ENCODE measurements at places on chromosomes 7 and 10.

- no peak for DNase-seq
Measured at GRCh38 chr7:126768836-126769235, 483.9 kb downstream of the GRM8 start.

- DNase-seq, result no peak
Measured at GRCh38 chr7:37365405-37365804, 83.3 kb downstream of the ELMO1 start.

GRCh38 chr7:151167197-151167961 lies at the start of gene GBX1:
Gene GBX1 (minus strand): TSS chr7:151167694. CDS start chr7:151167548, 146 bp downstream.
- DNase-seq, result no peak

DNA sequence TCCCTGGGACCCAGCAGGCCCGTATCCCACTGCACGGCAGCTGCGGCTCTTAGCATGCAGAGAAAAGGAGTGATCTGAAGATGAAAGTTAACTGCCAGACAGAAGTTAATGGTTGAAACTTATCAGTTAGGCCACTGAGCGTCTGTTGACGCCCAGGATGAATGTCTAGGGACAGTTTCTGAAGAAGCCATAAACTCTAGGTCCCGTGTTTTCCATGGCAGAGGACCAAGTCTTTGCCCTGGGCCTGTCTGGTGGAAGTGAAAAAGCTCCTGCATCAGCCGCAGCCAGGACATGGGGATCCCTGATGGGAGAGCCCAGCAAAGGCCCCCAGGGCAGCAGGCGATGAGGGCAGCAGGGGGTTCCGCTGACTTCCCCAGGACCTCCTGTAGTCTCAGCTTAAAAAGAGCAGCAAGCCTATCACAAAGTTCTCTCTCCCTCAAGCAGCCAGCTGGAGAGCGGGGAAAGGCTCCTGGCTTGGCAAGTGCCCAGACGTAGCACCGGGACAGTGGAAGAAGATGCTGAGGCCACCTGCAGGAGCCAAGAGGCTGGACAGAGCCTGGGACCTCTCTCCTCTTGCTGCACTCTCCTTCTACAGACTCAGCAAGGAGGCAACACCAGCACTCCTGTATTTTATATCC lies 79.6 kb downstream of the TNS3 start:
- DNase-seq, result no peak

DNA sequence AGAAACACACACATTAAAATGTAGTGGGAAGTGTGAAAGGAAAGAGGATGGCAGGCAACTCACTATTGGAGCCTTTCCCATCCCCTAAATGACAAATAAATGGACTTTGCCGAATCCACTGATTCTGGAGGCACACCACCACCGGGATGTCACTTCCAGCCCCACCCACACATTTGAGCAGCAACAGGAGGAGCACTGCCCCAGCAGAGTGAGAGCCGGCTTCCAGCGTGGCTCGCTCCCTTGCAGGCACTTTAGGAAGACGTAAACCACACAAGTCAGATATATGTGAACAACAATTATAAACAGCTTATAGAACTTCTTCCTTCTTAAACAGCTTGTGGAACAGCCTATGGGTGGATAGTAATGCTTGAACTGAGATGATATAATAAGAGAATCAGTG lies 191.0 kb downstream of the DGKI start:
- DNase-seq, result no peak

GRCh38 chr10:95363303-95363912 lies 72.6 kb upstream of the PDLIM1 start:
- DNase-seq, result peak; percentile 15

DNA sequence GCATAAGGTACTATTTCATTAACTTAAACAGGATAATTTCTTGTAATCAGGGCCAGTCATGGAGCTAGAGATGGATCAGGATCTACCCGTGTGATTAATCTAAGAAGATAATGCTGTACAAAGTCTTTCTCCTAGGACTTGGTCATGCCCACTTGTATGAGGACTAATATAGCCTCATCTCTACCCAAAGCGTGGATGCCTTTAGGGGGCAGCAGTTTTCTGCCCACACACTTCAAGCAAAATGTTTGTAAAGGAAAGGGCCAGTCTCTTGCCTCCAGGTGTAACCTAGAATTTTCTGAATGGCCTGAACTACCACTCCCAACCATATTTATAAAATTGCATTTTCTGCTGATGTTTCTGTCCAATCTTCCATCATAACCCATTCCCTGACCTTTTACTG lies 764.0 kb upstream of the IGFBP3 start:
- DNase-seq, result no peak

- no peak for DNase-seq
Measured at GRCh38 chr10:3043512-3044368, 23.6 kb upstream of the PFKP start.

DNA sequence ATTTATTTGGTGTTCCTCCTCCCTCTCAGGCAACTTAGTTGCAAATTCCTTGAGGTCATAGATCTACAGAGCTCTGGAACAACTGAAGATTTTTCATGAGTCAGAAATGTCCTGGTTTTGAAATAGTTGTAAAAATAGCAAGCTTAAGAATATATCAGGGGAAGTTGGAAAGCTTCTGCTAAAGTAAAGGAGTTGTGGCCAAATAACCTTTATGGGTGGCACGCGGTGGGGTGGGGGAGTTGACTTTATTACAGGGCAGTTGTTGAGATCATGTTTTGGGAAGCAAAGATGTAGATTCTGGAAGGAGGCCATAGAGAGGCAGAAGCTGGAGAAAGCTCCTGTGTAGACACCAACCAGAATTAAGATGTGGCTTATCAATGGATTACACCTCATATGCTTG lies 326.0 kb upstream of the MTPN start:
- DNase-seq, result no peak

GRCh38 chr10:99888622-99889021 lies 106.2 kb downstream of the ABCC2 start:
- DNase-seq, result no peak

- no peak for DNase-seq
Measured at GRCh38 chr10:30192846-30193608, 133.6 kb upstream of the JCAD start.

DNA sequence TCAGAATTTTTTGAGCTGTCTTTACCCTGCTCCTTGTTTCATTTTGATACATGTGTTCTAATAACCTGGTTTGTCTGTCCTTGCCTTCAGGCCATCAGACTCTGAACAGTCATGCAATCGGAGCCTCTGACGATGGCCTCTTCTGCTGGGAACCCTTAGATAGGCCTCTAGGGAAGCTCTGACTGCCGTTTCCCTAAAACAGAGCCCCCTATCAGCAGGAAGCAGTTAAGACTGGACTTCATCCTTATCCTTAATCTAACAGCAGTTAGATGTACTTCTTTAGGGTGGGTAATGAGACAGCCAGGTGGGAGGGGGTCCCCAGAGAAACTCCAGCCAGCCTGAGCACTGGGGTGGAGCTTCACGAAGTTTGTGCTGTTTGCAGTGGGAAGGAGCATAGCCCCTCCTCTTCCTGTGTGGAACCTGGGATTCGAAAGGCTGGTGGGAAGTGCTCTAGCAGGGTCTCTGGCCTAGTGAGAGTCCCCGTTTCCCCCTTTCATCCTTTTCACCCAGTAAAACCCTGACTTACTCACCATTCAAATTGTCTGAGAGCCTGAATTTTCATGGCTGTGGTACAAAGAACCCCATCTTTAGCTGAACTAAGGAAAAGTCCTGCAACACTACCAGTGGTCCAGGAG lies 28.4 kb upstream of the SORCS3 start:
- no peak for DNase-seq

DNA sequence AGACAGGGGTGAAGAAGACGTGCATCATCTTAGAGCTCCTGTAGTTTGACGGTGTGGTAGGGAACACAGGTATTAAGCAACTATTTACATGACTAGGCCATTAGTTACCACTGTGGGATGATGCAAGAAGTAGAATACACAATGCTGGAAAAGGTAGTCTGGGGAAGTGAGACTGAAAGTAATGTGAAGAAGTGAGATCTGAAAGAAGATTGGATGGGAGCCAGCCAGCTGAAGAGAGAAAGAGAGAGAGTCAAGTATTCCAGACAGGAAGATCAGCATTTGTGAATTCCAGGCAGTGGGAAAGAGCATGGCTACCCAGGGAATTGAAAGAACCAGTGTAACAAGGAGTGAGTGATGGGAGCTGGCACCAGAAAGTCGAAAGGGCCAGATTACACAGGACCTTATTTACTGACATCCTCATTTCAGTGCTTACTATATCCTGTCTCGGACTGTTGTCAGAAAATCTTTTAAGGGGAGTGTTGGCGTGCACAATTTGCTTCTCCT lies 4.0 kb upstream of the CFAP58 start:
- no peak for DNase-seq

- no peak for DNase-seq
Measured at GRCh38 chr7:35556515-35557471, 138.1 kb downstream of the HERPUD2 start.

GRCh38 chr10:76209135-76209534 lies 777.7 kb downstream of the LRMDA start:
- no peak for DNase-seq

GRCh38 chr10:12042409-12042796 lies 206 bp downstream of the UPF2 start:
- no peak for DNase-seq

GRCh38 chr7:139699640-139700504 lies 77.9 kb downstream of the HIPK2 start:
- DNase-seq, result no peak

DNA sequence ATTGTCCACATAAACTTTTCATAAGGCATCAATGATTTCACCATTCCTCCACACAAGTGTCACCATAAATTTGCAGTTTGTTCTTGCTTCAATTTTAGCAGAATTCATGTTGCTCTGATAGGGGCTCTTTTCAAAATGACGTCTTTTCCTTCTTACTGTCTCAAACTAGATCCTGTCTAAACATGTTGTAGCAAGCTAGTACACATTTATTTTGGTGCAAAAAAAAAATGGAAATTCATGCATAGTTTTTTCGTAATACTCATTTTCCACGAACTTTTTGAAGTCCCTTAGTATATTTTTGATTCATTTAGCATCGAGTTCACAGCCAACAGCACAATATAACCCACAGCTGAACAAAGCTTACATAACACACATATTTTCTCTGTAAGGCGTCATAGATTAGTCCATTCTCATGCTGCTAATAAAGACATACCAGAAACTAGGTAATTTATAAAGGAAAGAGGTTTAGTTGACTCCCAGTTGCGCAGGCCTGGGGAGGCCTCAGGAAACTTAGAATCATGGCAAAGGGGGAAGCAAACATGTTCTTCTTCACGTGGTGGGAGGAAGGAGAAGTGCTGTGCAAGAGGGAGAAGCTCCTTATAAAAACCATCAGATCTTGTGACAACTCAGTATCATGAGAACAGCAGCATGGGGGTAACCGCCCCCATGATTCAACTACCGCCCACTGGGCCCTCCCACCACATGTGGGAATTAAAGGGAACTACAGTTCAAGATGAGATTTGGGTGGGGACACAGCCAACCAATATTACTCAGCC lies 301.5 kb downstream of the CCDC3 start:
- no peak for DNase-seq

DNA sequence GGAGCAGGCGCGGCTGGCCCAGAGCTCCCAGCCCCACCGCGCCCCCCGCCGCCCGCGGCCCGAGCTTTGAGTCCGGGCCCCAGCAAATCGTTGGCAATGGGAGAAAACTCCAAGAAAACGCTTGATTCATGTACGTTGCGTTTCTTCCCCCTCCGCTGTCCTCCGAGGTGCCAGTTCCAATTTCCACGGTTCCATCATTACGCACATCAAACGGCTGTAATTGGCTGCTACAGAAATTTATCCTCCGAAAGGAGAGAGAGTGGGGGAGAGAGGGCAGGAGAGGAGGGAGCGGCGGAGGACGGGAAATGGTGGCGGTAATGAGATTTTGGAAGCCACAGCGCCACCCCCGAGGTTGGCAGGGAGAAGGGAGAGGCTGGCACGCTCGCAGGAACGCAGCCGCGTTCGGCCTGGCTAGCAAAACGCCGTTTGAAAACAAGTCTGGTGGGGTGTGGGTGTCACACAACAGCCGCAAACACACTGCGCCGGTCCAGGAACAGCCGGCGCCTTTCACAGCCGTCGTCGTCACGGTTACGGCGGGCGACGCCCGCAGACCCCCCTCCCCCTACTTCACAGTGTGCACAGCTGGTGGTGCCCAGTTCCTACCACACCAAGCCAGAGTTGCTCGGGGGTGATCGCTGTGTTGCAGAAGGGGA lies 57.5 kb downstream of the UNCX start:
- DNase-seq, result no peak

DNA sequence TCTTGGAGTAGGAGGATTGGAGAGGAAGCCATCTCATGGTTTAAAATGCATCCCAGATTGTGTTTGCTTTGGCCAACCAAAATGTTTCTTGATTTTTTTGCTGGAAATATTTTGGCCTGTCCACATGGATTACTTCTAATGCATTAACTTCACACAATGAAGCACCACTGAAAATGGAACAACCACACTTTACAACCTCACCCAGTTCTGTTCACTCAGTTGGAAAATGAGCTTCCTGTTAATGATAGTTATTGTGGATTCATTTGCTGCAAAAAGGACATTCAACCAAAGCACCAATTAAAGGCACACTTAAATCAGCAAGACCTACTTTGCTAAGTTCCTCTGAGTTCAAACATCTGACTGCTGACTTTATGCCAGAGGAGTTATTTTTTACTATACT lies 11.3 kb upstream of the A1CF start:
- no peak for DNase-seq

- DNase-seq, result no peak
Measured at GRCh38 chr7:131642429-131642828, 86.0 kb upstream of the PODXL start.

- no peak for DNase-seq
Measured at GRCh38 chr7:95396136-95397032, at the start of gene PON3. Gene PON3 (minus strand): TSS chr7:95396375. CDS start chr7:95396350, 25 bp downstream.

GRCh38 chr7:117445206-117445605 lies 17.9 kb upstream of the ASZ1 start:
- DNase-seq, result no peak

DNA sequence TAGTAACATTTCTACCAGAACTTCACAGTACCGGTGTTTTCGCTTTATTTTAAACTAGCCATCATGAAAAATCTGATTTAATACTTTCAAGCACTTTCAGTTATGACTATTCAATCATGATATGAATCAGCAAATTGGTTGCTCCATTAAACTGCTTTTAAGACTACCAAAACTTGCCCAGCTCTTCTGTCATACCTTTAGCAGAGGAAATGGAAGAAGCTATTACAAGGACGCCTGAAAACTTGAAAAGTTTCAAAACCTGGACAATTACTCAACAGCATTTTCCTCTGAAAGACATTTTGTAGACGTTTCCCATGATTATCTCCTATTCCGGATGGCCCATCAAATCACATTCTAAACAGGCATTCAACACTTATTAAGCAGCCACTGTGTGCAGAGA lies 2.0 kb downstream of the JAZF1 start:
- DNase-seq, result no peak

DNA sequence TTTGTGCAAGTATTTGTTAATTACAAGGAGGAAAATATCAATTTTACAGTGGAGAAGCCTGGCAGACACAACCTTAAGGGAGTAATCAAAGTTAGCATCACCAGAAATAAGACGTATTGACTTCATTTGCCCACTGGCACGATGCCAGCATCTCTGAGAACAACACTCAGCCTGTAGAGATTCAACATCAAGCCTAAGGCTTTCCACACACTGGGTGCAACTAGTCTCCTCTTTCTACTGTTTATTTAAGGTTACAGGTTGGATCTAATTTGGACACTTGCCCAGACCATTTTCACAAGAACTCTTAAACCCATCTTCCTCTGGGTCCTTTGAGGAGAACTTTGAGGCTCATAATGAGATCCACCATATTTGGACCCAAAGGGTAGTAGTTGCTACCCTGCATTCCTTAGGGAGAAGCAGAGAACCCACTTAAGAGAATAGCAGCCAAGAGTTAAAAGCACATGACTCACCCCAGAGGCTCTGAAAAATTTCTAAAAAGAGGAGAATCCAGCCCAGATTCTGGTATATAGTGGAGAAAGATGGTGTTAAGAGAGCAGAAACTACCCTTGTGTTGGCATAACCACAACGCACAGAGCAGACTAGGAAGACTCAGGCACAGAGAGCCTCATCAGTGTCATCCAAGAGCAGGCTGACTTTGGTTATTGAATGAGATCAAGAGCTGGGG lies 97.3 kb downstream of the CCDC71L start:
- no peak for DNase-seq

All from stimulated activated CD4-positive, alpha-beta T cell treated with anti-CD3 and anti-CD28 coated beads, Interleukin-12 subunit alpha, Interleukin-12 subunit beta, amount 100 ng/mL, for 24 hours (primary cell).